Activated naive CD8-positive, alpha-beta T cell treated with anti-CD3 and anti-CD28 coated beads, Interleukin-2, amount 50 U/mL, for 24 hours (primary cell): ENCODE measurements at places on chromosomes 7 and 10.

- DNase-seq = no peak
Observed at GRCh38 chr10:51879238-51879637, 179.8 kb upstream of the CSTF2T start.

DNA sequence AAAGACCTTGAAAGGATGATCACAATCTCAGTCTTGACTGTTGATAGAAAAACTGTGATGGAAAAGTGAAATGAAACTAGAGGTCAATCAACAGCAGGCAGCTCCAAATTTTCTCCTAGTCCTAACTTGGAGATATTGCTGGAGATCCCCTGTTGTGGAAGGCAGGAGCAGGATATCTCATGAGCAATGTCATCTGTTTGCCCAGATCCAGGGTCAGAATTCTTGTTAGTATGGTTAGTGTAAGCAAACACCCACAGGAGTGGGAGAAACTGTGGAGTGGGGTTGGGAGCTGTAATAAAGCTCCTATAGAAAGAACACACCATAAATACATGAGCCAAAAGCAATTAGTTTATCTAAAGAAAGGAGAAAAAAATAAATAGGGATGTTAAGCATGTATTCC lies 169.0 kb downstream of the AKR1D1 start:
- DNase-seq = no peak

DNA sequence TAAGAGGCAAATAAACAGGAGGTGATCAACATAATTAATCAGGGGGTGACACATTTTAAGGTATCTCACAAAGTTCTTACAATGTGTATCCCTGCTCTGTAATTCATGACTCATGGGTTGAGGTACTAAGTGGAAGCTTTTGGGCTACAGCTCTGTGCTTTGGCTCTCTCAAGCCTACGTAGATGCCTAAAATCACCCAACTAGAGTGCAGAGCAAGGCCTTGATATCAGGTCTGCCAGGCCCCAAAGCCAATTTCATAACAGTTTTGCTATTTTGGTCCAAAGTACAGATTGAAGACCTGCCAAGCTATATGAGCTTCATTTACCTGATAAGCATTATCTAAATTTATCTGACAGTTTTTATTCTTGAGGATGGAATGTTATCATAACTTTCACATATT lies 175.3 kb upstream of the BET1 start:
- no peak for DNase-seq

DNA sequence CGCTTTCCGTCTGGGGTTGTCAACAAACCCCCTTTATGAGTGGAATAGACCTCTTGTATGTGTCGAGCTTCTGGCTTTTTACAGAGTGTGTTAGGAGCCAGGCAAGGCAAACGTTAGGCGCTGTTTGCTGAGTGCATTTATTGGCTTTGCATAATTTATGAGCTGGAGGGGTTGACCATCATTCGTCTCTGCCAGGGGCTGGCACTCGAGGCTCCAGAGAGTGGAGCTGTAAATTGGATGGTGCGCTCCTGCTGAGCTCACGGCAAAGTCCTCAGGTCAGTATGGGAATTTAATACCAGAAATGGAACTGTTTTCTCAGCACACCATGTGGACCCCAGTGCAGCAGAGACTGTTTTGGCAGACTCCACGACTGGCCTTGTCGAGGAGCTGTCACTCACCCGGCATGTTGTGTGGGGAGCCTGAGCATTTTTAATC lies 699.4 kb upstream of the GALNT17 start:
- DNase-seq = no peak

DNA sequence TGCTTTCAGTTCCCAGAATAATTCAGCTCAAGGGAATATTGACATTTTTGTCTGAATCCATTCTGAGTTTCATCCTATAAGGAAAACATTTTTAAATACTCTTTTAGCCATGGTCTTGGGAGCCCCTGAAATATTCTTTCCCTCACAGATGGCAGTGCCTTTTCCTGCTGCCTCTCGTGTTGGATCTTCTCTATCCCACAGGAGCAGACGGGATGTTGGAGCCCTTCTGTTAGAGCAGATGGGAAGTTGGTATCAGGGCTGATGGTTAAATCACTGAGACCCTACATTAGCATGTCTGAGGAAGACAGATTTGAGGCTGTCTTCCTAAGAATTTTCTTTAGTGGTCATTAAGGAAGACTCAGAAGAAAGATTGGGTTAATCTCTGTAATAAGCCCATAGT lies 737.8 kb downstream of the LRMDA start:
- DNase-seq = no peak

DNA sequence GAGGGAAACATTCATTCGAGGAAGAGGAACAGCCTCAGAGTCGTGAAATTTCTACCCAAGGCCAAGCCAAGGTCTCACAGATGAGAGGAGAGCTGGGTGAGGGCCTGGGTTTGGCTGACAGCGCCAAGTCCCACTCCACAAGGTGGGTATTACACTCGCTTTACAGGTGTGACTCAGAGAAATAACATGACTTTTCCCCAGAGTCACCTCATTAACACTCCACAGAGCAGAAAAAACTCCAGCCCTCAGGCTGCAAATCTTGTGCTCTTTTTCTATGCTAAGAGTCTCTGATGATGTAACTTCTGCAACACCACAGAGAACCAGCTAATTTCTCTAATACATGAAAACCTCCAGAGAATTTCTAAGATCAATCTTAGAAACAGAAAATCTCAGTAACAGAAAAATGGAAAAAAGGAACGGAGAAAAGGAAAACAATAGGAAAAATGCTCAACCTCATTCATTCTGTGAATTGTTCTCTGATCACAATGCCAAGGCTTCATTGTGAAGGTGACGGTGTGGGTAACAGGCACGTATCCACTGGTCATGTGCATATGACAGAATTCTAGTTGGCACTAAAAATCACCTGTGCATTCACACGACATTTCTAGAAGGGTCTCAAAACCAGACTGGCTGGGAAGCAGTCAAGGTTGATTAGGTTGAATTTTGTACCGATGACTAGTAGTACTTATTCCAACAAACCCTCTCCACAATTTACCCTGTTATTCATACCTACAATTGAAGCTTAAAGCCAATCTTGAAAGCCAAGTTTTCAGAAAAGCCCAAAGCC lies 20.3 kb downstream of the YWHAG start:
- no peak for DNase-seq
